ENCODE measurements at places on chromosomes 12 and 14.

DNA sequence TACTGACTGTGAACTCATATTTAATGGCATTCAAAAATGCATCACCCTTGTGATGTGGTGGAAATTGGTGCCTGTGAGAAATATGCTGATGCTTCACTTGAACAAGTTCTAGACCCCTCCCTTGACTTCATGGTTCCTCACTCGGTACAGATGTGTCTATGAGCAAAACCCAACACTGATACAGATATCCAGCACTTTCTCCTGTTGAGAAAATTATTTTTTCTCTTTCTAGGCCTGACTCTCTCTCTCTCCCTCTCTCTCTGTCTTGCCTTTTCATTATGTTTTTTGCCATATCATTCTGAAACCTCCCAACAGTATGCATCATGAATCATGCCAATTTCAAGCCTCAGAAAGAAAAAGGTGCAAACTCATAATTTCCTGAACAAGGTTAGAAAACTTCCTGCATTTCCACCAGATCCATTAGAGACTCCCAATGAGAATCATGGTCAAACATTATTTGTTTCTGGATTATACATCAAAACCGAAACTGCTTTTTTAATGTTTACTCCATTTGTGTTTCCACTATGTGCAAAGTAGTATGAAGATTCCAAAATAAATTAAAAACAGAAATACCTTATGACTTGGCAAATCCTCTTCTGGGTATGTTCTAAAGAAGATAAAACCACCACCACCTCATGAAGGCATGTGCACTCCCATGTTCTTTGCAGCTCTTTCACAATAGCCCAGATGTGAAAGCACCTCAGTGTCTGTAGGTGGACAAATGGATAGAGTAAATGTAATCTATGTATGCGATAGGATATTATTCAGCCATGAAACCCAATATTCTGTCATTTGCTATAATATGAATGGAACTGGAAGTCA, 543.6 kb downstream of the TMEM121 start:
- H3K4me3 ChIP-seq, result no peak overlapping the region
- H3K27ac ChIP-seq, result no peak overlapping the region
- no peaks in the 10 kb centered on the region for H3K36me3 ChIP-seq

DNA sequence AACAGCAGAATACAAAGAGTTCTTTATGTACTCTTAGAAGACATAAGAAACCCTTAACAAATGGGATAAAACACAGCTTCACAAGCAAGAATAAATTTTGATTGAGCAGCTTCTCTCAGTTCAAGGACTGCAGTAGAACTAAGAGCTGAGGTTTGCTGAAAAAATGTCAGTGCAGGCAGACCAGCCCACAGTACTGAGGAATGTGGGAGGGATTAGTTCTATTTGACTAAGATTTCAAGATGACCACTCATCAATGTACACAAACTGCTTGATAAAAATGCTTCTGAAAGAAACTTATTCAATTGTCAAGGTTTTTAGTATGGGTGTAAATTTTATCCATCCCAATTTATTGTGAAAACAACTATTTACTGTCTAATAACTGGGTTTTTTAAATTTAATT, 138.4 kb downstream of the SEC23A start:
- H3K4me3 ChIP-seq, result no peak overlapping the region
- no peak overlapping the region for H3K27ac ChIP-seq
- H3K36me3 ChIP-seq, result no peaks in the 10 kb centered on the region
- no peak for DNase-seq
- no peaks in the 10 kb centered on the region for H3K4me1 ChIP-seq
- H3K27me3 ChIP-seq, result no peaks in the 10 kb centered on the region

DNA sequence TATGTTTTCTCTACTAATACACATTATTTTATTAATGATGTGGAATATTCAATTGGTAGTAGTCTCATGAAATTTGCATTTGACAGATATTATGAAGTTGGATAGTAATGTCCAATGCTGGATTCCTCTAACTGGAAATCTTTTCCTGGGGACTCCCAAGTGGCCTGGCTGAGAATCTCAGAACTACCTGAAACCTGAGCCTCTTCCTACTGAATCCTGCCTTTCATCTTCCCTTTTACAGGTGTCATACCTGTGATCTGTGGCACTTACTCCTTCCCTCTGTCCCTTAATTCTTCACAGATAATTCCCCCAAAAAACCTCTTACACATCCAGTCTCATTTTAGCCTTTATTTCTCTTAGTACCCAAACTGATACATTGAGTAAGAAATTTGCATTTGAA, 89.7 kb upstream of the MYF6 start:
- no peaks in the 10 kb centered on the region for H3K4me1 ChIP-seq
- no peak for DNase-seq
- no peaks in the 10 kb centered on the region for H3K27me3 ChIP-seq
- H3K4me3 ChIP-seq, result no peak overlapping the region
- no peaks in the 10 kb centered on the region for H3K36me3 ChIP-seq
- H3K27ac ChIP-seq, result no peak overlapping the region

DNA sequence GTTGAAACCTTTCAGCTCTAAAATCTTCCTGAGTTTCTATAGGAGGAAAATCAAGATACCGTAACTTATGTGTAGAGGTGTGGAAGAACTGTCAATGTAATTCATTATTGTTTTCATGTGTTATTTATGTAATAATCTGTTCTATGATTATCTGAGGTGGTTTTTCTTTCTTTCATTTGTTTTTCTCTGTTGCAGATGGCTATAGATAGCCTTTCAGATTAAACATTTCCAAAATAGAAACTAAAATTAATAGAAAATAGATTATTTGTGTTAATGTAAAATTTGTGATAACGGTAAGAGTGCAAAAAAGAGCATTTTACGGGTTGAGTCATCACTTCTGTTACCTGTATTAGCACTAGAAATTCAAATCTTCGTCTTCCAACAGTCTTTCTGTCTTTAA, 128.8 kb downstream of the SYNE2 start:
- no peak for DNase-seq
- no peak overlapping the region for H3K4me3 ChIP-seq
- no peaks in the 10 kb centered on the region for H3K27me3 ChIP-seq
- H3K4me1 ChIP-seq, result no peaks in the 10 kb centered on the region

DNA sequence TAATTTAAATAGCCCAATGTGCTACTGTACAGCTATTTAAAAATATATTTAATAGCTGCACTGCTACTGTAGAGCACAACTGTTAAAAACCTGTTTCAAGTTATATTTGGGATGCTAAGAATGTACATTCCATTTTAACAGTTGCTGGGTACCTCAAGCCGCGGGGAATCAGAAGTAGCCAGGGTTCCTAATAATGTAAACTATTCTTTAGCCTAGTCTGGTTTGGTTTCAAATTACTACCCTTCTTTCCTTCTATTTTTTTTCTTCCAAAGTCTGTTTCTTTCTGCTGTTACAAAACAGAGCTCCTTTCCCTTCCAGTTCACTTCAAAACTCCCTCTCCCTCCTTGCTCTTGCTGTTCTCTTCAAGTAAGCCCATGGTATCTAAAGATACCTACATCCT, 21.3 kb downstream of the SCAF11 start:
- H3K4me3 ChIP-seq, result no peak overlapping the region
- peaks cover 90% of the 10 kb centered on the region for H3K4me1 ChIP-seq
- H3K27me3 ChIP-seq, result no peaks in the 10 kb centered on the region
- no peak for DNase-seq
- no peaks in the 10 kb centered on the region for H3K36me3 ChIP-seq
- no peak overlapping the region for H3K27ac ChIP-seq

DNA sequence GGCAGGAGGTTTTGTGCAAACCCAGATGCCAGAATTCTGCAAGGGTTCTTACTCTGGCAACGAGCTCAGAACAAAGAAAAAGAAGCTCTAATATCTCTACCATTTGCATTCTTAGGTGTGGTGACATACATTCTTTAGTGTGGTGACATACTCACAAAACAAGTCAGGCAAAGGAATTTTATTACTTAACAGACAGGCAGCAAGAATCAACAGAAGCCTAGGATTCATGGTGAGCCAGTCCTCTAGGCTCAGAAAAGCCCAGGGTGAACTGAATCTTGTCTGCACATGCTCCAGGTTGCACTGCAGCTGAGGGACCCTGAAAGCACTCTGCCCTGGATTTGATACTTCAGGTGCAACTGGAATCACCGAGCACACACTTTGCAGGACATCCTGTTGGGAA, 122.4 kb upstream of the PTPRQ start:
- H3K36me3 ChIP-seq, result no peaks in the 10 kb centered on the region
- peaks cover 5% of the 10 kb centered on the region for H3K4me1 ChIP-seq
- no peak overlapping the region for H3K27ac ChIP-seq
- no peak for DNase-seq

GRCh38 chr12:116672842-116673516, 64.9 kb downstream of the SPRING1 start:
- H3K4me1 ChIP-seq, result no peaks in the 10 kb centered on the region
- H3K36me3 ChIP-seq, result no peaks in the 10 kb centered on the region
- no peaks in the 10 kb centered on the region for H3K27me3 ChIP-seq
- H3K4me3 ChIP-seq, result no peak overlapping the region
- DNase-seq, result no peak
- H3K27ac ChIP-seq, result no peak overlapping the region

GRCh38 chr12:1835211-1836131, 15.1 kb downstream of the LRTM2 start:
- no peaks in the 10 kb centered on the region for H3K36me3 ChIP-seq
- no peak overlapping the region for H3K4me3 ChIP-seq
- H3K27me3 ChIP-seq, result no peaks in the 10 kb centered on the region
- no peak for DNase-seq
- H3K4me1 ChIP-seq, result no peaks in the 10 kb centered on the region

- no peaks in the 10 kb centered on the region for H3K4me1 ChIP-seq
- H3K4me3 ChIP-seq, result no peak overlapping the region
- no peak overlapping the region for H3K27ac ChIP-seq
- H3K36me3 ChIP-seq, result no peaks in the 10 kb centered on the region
Observed at GRCh38 chr12:113740699-113741098, 225.4 kb downstream of the RBM19 start.

Data from thoracic aorta (tissue), 2 donors.